ENCODE measurements at places on chromosomes 3 and 15.
A peak's percentile ranks its signal among the peaks of the same experiment; 100 is the strongest.

DNA sequence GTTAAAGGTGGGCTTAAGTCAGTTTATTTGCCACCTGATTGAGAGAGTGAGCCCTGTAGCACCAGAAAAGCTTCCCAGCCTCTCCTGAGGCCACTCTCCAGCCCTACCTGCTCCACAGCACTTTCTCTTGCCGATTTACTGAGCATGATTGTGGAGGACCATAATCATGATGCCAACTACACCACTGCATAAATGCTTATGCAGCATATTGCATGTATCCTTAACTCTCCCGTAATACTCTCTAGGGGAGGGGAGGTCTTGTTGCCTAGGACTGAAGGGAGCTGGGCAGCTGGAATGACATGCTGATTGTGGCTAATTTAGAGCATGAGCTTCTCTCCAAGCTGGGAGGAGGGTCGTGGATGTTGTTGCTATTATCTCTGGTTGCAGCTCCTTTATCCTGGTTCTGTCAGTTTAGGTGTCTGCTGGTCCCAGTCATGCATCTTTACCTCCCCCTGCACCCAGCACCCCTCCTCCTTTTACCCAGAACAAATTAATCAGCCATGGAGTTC is 54.3 kb downstream of the GPD1L start:
- DNase-seq, result no peak

DNA sequence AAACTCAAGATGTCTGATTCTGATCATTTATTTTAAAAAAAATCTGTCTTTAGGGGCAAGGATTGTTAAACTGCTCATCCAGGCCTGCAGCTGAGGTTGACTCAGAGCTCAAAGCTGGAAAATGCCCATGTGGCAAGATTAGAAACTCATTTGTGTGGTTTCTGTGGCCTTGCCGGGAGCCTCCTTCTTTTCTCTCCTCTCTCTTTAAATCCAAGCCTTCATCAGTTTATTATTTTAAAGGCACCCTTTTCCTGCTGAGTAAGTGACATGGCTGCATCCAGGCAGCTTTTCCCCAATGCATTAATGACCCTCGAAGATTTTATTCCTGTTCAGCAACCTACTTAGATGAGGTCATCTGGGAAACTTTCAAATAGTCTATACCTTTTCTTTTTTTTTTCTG is 221.3 kb upstream of the CDIN1 start:
- no peak for DNase-seq

GRCh38 chr15:40322531-40323238 is 807 bp upstream of the INAFM2 start:
- no peak for DNase-seq

- DNase-seq, result no peak
Measured at GRCh38 chr3:131702146-131702545, 199.4 kb upstream of the MRPL3 start.

- no peak for DNase-seq
Measured at GRCh38 chr3:172247525-172248274, 200.6 kb downstream of the GHSR start.

- DNase-seq, result no peak
Measured at GRCh38 chr3:66098436-66098835, 59.7 kb upstream of the MAGI1 start.

GRCh38 chr3:148026009-148026588 is 616.9 kb downstream of the ZIC1 start:
- no peak for DNase-seq

GRCh38 chr3:119779731-119780383 is 2.0 kb upstream of the NR1I2 start:
- no peak for DNase-seq

DNA sequence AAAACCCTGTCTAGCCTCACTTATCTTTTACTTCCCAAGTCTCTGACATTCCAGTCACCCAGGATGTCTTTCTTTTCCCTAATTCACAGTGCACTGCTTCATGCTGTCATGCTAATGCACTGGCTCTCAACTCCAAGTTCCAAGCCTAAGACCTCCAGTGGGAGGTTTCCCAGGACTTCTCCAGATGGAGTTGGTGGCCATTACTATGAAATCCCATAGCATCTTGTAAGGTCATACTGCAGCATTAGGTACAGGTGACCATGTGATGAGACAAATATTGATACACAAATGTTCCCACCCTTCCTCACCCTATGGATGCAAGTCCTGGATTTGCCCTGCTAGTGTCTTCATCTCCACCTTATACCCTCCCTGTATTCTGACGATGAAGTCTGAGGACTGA is 138.6 kb upstream of the PRICKLE2 start:
- DNase-seq, result no peak

GRCh38 chr3:10964537-10965167 is 27.9 kb upstream of the SLC6A1 start:
- DNase-seq, result no peak

GRCh38 chr3:97872525-97873042 is 50.8 kb downstream of the CRYBG3 start:
- DNase-seq, result no peak

- DNase-seq, result no peak
Measured at GRCh38 chr3:123616593-123616992, 31.7 kb upstream of the HACD2 start.

GRCh38 chr3:137767538-137768360 is 3.6 kb downstream of the SOX14 start:
- DNase-seq, result no peak

DNA sequence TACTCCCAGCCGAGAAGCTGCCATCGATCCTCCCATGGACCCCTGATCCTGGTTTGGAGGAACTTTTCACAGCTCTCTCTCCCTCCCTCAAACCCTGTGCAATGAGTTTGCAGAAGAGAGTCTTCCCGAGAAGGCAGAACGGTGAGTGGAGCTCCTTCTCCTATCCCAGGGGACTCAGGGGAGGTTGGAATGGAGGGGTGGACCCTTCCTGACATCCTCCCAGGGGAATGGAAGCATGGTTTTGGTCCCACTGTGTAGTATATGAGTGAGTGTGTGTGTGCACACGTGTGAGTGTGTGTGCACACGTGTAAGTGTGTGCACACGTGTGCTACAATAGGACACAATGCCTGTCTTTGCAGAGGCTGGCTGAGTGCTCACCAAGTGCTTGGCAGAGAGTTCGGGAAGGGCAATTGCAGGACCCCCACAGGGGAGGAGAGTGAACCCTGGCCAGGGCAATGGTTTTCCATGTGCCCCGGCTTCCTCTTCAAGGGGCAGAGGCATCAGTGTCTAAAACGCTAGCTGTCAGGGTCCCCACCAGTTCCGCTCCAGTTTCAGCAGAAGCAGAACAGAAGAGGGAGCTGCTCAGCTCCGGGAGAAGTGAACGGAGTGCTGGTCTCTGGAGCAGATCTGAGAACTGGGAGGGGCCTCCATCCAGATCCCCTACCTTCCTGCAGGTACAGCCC is 13.8 kb upstream of the IL16 start:
- no peak for DNase-seq

DNA sequence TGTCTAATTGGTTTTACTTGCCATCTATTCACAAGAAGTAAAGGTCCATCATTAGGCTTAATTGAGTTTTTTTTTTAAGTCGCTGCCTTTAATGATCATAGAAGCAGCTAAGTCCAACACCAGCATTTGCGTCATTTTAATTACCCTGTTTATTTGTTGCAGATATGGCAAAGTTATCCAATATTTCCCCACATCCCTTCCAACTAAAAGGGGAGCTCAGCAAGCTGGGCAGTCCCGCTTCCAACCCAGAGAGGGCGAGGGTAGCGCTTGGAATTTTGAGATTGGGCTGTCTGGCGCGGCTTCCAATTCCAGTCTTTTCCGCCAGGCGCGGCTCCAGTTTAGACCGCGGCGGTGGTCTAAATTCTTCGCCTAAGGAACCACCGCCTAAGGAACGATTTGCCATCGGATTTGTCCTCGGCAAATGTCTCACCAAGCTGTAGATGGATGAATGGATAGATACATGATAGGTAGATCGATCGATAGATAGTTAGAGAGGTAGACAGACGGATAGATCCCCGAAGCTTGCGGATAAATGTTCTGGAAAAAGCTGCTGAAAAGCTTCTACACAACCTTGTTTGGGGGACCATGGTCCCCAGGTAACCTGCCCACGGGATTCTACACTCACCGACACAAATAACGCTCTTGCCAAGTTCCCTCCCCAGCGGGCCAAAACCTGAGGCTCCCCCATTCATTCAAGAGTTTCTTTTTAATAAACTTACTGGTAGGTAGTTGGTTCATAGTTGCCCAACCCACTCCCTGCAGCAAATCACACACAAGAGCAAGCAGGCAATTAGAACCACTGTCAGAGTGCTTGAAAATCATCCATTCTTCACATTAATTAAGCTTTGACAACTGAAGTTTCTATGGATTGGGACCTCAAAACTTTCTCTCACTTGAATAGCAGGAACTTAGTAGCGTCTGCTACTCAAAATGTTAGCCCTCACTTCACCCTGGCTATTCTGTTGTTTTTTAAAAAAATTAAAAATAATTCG is 49.1 kb downstream of the ZIC4 start:
- DNase-seq, result no peak

DNA sequence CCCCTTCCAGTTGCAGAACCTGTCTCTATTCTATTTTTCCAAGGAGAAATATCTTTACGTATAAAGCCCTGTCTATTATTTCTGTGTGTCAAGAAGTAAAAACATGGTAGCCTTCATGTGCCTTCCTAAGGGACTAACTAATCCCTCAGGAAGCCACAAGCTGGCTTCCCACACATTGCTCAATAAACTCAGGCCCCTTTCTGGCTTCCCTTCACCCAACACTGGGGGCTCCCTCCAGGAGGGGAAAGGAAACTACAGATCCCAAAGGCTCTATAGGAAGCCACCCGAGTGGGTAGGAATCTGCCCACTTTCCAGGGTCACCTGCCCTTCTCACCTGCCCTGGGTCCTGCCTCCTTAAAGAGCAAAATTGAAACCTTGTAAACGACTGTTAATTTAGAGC is 4.6 kb downstream of the TLE3 start:
- no peak for DNase-seq

DNA sequence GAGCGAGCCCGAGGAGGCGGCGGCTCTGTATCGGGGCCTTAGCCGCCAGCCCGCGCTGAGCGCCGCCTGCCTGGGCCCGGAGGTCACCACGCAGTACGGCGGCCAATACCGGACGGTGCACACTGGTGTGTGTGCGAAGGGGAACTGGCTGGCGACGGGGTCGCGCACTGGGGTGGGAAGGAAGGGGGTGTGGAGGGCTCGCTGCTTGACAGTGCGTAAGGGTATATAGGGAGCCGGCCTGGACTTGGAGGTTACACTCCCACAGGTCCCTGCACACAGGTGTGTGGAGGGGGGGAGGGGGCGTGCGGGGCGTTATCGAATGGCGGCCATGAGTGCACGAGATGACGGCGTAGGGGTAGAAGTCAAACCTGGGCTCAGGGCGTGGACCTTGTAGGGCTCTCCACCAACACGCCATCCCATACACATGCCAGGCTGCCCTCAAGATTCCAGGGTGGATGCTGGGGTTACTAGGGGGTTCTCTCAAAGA is 389 bp downstream of the APEH start:
- no peak for DNase-seq

DNA sequence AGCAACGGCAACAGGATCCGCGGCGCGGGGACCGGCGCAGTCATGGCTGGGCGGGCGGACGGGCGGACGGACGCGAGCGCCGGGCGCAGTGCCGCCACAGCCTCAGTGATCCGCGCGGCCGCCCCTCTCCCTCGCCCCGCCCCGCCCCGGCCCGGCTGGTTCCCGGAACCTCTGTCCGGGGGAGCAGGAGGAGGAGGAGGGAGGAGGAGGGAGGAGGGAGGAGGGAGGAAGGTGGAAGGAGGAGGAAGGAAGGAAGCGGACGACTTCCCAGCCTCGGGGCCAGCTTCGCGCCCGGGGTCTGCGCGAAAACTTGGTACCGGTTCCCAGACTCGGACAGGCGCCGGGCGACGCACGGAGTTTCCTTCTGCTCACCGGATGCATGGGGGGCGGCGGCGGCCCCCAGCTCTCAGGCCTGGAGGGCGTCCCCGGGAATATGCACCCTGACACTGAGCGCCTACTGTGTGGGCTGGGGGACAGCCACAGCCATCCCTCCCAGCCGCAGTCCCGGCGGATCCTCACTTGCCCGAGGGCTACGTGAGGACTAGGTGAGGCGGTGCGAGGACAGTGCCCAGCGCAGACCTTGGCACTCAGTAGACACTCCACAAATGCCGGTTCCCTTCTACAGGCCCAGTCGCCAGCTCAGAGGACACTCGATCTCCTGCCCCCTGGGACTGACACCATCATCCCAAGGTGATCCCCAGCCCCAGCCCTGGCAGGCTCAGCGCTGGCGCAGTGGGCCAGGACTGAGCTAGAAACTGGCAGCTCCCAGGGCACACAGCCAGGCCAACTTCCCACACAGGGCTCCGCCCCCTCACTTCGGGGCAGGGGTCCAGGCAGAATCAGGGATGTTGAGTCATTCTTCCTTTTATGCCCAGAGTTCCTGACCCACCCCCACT is at the start of gene SHISA5:
TSS of gene SHISA5 (minus strand) at position 124 of the 896 bp plus-strand sequence. CDS start at position 44, 80 bp downstream.
- DNase-seq, result peak; percentile 30

GRCh38 chr3:171133796-171134569 is 107.5 kb upstream of the SLC2A2 start:
- DNase-seq, result no peak

- no peak for DNase-seq
Measured at GRCh38 chr3:166836836-166837235, 543.3 kb downstream of the ZBBX start.

GRCh38 chr3:184498986-184499606 is 62.5 kb upstream of the EPHB3 start:
- no peak for DNase-seq

GRCh38 chr15:89448825-89449224 is 47.6 kb downstream of the RHCG start:
- no peak for DNase-seq

DNA sequence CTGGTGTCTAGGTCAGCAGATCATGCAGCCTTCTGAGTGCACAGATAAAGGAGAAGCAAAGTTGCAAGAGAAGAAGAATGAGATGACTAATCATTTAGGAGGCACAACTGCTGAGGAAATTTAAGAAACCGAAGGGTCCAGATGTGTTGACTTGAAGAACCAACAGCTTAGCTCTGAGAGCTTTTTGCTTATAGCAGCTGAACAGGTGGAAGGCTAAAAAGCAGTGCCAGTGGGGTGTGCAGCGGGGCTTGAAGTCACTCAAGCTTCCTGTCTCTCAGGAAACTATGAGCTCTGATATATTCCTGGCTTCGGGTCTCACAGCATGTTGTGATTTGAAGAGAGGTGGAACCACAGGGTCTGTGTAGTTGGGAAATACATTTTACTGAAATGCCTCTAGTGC is 305.7 kb downstream of the RYR3 start:
- no peak for DNase-seq

GRCh38 chr15:63340353-63340752 is 41.3 kb downstream of the CA12 start:
- DNase-seq, result no peak

DNA sequence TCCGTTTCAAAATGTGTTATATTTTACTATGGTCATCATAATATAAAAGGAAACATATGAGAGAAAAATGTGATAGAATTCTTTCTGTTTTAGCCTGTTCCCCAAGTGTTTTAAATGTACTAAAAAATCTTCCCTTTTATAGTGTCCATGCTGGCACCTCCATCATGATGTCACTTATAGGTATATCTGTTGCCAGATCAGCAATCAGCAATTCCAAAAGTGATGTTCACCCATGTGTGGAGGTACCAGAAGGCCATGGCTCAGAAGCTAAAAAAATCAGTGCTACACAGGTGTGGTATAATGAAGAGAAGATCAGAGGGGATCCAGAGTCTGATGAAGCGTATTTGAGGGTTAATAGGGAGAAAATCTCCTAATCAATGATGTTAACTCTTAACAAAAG is 1.1 kb upstream of the GPR15 start:
- no peak for DNase-seq

Data from T-helper 1 cell (primary cell).